Left renal cortex interstitium (tissue), 4 donors: ENCODE measurements at places on chromosomes 7 and 10.

DNA sequence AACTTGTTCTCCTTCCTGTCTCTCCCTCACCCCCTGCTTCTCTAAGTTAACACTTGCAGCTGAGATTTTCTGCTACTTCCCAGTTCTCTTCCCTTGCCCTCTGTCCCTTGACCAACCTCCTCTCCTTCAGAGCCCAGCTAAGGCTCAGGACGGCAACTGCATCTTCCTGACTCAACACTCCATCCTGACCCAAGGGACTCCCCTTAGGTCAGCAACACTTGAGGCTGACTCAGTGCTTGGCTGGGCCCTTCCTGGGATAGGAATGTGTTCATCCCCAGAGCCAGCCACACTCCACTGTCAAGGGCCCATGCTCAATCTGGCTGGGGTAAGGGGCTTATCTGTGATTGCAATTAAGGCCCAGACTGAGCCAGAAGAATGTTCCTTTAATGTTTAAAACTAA lies 3.4 kb downstream of the CALHM2 start:
- DNase-seq, result no peak

DNA sequence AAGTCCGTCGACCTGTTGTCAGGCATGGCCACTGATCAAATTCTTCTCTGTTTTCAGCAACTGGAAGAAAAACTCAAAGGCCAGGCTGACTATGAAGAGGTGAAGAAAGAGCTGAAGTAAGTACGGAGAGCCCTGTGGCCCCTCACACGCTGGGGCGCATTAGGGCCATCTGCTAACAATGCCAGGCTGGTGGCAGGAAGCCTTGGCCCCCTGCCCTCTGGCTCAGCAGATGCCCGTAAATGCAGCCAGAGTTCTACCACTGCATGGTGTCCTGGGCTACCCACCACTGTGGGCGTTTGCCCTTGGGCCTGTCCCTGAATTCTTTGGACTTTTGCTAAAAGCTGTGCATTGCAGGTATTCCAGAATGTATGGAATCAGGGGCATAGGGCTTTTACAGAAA lies 96.9 kb upstream of the SH2B2 start:
- DNase-seq, result no peak

DNA sequence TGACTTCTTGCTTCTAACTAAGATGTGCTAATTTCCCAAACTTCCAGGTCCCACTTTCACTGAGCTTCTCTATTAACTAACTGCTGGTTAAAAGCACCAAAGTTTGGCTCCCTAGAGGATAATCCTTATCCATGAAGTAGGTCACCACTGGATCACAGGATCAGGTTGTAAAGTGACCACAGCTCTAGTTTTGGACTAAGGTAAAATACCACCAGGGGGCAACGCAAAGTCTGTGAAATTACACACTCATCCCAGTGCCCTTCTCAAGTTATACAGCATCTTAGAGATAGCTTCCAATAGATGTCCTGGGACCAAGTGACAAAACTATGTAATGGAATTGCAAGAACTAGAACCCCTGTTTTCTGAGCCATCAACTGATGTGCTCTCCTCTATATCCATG lies 116.4 kb upstream of the ASAH2 start:
- DNase-seq, result no peak

DNA sequence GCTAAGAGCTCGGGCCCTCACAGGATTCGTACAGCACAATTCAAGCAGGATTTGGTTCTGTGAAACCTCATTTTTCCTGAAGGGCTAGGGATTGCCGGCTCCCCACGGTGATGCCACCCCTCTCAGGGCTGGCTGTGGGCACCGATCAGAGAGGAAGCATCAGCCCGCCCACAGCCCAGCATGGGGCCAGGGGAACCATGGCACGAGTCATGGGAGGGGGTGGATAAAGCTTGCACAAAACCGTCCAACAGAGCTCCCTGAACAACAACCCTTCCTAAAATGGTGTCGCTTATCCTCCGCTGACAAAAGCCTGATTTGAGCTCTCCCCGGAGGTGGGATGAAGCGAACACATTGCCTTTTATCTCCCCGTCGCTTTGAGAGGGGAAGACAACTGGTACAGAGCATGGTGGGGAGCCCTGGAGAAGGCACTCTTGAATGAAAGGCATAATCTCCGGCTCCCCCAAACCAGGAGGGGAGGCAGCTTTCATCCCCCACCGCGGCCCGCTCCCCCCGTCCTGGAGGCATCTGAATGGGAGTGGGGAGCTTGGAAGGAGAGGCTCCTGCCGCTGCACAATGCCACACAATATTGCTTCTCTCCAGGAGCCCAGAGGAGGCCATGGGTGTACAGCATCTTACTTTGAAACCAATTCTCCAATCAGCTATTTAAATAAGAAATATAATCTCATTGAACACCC lies 144.0 kb downstream of the RPS24 start:
- no peak for DNase-seq

- no peak for DNase-seq
These were observed 15.9 kb downstream of the LRRC18 start for GRCh38 chr10:48923748-48924147.

DNA sequence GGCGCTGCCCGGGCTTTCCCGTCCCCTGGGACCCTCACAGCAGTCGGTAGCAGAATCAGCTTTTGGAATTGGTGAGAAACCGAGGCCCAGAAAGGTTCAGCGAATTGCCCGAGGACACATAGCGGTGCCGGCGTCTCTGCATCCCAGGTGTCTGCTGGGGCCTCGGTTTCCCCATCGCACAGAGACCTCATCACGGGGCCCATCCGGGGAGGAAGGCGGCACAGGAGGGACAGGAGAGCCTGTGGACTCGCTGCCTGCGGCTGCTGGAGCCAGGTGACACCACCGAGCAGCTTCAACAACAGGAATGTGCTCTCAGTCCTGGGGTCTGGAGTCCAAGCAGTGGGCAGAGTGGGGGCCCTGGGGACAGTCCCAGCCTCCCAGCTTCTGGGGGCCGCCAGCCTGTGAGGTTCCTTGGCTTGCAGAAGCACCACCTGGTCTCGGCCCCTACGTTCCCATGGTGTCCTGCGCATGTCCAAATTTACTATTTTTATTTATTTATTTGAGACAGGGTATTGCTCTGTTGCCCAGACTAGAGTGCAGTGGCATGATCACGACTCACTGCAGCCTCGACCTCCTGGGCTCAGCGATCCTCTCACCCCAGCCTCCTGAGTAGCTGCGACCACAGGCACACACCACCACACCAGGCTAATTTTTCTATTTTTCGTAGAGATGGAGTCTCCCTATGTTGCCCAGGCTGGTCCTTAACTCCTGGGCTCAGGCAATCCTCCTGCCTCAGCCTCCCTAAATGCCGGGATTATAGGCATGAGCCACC lies 539 bp upstream of the COX19 start:
- DNase-seq, result no peak

DNA sequence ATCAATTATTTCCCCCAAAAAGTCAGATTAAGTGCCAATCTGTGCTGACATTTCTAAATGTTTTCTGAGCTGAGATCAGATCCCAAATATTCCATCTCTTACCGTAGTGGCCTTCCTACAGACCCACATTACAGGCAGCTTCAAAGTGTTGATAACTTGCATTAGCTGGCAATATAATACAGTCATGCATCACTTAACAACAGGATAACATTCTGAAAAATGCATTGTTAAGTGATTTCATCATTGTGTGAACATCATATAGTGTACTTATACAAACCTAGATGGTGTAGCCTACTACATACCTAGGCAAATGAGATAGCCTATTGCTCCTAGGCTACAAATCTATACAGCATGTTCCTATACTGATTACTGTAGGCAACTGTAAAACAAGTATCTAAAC lies 22.4 kb downstream of the SLC25A13 start:
- no peak for DNase-seq

DNA sequence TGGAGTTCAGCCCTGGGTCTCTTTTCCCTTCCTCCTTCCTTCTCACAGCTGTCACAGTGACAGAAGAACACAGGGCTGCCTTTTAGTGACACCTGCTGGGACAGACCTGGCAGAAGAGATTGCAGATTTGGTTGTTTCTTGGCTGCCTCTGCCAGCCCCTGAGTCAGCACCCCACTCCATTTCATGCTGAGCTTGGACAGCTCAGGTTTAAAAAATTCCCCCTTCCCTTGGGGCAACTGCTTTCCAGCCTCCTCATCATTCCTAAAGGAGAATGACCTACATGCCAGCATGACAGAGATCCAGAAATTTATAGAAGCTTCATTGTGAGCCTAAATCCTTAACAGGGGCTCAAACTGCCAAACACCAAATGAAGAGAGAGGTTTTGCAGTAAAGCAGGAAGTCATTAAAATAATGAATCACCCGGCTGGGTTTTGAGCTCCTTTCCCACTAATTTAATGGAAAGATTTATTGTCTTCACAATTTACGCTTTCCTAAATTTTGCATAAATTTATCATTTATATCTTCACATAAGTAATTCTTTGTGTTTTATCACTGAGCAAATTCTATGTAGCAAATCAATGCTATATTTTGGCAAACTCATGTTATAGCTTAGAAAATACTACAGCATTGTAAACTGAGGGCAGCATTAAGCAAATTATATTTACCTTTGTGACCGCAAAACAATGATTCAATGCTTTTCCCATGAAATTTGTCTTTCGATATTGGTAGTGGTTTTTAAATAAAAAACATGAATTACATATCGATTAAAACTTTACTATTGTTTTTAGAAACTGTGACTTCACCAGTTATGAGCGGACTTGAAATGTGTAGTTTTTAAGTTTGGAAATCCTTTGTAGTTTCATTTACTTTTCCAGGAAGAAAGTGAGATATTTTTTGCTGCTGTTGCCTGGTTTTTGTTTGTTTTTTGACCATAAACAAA lies 399.5 kb upstream of the ANKRD30A start:
- no peak for DNase-seq

GRCh38 chr7:49060743-49061142 lies 136.4 kb downstream of the CDC14C start:
- no peak for DNase-seq

DNA sequence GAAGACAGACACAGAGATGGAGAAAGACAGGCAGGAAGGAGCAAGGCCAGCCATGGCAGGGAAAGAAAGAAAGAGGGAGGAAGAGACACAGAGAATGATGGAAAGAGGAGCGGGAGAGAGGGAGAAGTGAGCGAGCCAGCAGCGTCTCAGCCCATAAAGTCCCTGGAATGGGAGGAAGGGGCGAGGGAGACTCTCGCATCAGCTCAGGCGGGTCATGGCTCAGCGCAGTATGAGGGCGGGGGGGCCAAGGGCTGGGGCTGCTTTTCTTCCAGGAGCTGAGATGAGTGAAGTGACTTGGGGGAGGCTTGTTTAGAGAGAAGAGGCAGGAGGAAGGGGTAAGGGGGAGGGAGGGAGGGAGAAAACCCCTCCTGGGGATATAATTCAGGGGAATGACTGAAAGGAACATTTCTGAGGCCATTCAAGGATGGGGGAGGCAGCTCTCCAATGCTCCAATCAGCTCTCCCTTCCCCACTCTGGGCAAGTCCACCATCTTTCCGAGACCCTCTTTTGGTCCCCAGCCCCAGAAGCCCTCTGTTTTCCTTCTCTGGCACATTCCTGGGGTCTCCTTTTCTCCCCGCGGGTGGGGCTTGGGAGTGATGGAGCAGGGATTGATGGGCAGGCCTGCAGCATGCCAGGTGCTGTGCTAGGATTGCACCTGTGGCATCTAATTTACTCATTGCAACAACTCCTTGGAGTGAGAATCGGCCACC lies 87.9 kb downstream of the HIF1AN start:
- no peak for DNase-seq

DNA sequence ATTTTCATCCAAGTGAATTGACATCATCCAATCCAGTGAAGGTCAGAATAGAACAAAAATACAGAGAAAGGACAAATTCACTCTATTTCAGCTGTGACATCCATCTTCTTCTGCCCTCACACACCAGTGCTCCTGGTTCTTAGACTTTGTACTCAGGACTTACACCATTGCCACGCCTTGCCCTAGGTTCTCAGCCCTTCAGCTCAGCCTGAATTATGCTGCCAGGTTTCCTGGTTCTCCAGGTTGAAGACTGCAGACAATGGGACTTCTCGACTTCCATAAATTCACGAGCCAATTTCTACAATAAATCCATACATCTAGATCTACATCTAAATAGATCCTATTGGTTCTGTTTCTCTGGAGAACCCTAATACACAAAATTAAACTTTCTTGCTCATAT lies 181.2 kb upstream of the KCND2 start:
- no peak for DNase-seq

DNA sequence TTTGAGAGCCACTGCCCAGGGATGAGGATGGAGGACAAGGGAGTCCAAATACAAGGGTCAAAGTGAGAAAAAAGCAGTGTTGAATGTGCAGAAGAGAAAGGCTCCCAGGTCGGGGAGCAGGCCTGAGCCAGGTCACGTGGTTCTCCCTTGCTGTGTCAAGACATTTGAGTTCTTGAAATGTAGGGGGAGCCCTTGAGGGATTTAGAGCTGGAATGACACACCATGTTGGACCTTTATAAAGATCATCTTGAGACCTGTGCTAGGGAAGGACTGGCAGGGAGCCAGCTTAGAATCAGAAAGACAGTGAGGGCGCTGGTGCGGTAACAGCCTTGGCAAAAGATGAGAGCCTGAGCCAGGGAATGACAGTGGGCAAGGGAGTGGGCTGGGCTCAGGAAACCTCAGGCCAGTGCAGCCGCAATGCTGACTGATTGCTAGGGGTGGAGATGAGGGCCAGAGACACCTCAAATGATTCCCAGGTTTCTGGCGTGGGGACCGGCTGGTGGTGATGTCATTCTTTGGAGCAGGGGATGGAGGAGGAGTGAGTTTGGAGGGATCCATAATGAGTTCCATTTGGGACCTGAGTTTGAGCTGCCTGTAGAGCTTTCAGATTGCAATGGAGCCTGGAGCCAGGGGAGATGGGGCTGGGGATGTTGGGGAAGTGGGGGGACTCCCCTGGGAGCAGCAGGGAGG lies 120.1 kb downstream of the PTPN20 start:
- no peak for DNase-seq

DNA sequence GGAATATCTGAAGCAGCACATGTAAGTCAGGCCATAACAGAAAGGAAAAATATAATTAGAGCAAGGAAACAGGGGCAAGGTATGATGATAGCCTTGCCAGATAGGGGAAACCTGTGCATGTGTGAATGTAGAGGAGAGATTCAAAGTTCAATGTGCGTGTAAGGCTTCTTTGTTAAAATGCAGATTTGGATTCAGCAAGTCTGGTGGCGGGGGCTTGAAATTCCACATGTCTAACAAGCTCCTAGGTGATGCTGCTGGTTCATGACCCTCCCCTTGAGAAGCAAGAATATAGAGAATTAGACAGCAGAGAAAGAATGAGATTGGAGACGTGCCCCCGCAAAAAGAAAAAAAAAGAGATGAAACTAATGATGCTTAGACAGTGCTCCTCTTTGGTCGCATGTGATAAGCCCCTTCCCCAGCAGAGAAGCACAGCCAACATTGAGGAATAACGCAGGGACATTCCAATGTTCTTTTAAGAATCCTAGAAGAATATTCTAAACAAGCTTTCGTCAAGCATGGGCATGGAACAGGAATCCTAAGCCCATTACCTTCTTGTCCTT lies 21.1 kb upstream of the MACC1 start:
- no peak for DNase-seq

- no peak for DNase-seq
These were observed 480.2 kb downstream of the KCNMA1 start for GRCh38 chr10:77157248-77158019.

- DNase-seq, result no peak
These were observed 410.4 kb downstream of the INHBA start for GRCh38 chr7:41292487-41292886.
